ENCODE measurements at places on chromosomes 6 and 20. TPM values are rescaled to one million over a fixed set of nuclear protein-coding genes. Genes with fewer than 3 reads are reported as not detected.

DNA sequence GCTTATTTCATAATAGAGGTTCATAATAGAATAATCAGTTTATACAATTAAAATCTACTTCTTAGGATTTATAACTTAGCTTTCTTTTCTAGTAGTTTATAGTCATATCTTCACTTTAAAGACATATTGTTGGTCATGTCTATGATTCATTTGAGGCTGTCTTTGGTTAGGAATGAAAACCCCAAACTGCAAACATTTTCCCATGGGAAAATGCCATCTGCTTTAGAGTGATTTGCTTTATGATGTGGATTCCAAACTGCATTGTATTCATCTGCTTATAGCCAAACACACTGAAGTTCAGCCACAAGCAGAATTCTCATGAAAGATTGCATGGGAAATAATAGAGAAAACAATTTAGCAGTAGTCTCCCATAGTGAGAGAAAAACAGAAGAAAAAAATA, 128.0 kb downstream of the RFPL4B start:
- no peak for DNase-seq

- DNase-seq: peak; percentile 39
Measured at GRCh38 chr20:45970646-45971424, 1.2 kb downstream of the ZNF335 start.

DNA sequence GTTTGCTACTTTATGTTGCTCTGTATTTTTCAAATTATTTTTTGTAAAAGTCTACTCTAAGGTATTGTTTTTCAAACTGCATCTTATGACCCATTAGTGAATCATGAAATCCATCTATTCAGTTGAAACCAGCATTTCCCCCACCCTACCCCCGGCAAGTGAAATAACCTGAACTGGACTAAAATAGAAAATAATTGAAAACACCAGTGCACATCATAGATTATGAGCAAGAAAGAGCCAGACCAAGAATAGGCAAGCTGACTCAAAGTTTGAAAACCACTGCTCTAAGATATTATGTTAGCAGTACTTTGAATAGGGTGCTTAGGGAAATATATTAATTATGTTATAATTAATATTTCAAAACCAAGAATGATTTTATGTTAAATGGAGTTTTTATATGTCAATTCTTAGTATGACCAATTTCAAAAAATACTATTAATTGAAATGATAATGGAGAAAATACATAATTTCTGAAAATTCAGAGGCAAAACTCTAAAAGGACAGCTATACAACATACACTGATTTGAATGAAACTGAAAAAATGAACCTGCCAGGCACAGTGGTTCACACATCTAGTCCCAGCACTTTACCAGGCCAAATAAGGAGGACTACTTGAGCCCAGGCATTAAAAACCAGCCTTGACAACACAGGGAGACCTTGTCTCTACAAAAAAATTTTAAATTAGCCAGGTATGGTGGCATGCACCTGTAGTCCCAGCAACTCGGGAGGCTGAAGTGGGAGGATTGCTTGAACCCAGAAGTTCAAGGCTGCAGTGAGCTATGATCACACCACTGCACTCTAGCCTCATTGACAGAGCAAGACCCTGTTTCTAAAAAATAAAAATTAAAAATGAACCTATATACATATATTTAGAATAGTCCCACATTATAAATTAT, 112.0 kb downstream of the CDK19 start:
- DNase-seq: no peak

DNA sequence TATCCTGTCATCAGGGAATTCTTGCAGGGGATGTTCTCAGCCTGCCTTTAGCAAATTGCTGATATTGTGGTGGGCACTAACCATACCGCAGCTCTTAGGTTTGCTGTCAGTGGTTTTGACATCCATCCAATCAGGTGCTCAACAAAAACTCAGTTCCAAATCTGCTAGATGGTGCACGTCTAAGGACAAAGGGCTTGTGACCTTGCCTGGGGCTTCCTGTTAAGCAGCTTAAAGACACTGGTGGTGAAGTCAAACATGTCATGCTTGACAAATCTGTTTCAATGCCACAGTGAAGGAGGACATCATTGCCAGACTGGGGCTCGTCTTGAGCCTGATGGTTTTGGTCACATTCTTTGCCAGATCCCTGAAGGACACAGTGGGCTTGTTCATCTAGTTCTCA, 179.8 kb upstream of the NOX3 start:
- DNase-seq: no peak

DNA sequence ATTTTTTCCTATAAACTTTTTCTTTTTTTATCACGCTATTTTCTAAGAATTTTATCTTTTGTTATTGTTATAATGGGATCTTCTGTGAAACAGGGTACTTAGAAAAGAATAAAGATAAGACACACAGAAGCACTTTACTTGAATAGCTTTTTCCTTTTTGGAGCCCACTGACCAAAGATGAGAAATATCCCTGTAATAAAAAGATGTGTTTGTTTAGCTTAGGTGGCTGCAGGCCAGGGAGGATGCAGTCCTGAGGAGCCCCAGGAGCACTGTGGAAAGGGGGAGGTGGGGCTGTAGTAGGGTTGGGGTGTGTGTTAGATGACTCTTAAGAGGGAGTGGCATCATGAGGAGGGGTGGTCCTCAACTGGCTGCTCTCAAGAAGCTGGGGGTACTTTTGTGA, 128.6 kb downstream of the ARID1B start:
- DNase-seq: no peak

- DNase-seq: no peak
Measured at GRCh38 chr6:81625216-81625615, 127.3 kb downstream of the TENT5A start.

DNA sequence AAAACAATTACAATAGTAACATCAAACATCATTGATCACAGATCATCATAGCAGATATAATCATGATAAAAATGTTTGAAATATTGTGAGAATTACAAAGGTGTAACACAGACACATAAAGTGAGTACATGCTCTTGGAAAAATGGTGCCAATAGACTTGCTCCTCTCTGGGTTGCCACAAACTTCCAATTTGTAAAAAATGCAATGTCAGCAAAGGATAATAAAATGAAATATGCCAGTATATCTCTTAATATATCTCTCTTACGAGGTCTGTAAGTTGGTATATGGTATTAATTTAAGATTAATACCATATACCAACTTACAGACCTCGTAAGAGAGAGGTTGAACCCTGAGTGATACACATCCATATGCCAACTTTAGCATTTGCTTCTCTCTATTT, 13.4 kb upstream of the CST3 start:
- DNase-seq: no peak

GRCh38 chr20:20173254-20173653, 120.9 kb downstream of the CFAP61 start:
- no peak for DNase-seq

- DNase-seq: no peak
Measured at GRCh38 chr6:46357591-46357990, 133.7 kb downstream of the RCAN2 start.

- DNase-seq: no peak
Measured at GRCh38 chr6:88698661-88699060, 264.8 kb downstream of the RNGTT start.

DNA sequence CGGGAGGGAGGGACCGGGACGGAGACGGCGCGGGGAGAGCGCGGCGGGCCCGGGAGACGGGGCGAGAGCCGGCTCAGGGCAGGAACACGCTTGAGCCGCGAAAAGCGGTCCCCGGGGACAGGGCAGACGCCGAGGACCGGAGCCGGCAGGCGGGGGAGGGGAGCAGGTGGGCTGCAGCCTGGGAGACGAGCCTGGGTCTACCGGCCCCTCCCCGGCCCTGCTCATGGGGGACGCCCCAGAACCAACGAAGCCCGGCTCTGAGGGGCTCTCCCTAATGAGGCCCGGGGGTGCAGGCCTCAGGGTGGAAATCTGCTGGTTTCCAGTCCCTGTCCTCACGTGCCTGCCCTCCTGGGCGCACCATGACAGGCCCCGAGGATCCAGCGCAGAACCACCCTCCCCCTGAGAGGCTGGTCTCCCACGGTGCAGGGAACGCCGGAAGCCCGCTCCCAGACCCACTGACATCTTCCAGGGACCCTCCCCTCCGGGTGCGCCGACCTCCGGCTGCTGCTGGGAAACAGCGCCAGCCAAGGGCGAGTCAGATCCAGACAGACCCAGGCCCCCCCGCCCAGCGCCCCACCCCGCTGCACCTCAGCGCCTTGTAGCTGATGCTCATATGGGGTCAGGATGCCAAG, 571 bp upstream of the EEF1A2 start:
- no peak for DNase-seq

Gene PSORS1C2
- total RNA-seq: not detected

Gene BEND6
- not detected for total RNA-seq

Gene CST1
- not detected for total RNA-seq

All from activated CD8-positive, alpha-beta T cell treated with anti-CD3 and anti-CD28 coated beads, Interleukin-2, amount 10 ng/mL, durations not matched to agents 7 days and 5 days (primary cell).